SJCRH30 (cell line): ENCODE measurements at places on chromosomes 5 and 9.

- no peaks in the 10 kb centered on the region for H3K4me1 ChIP-seq
- H3K4me3 ChIP-seq: no peak overlapping the region
- H3K27ac ChIP-seq: no peak overlapping the region
- no peak for DNase-seq
- no peaks in the 10 kb centered on the region for H3K36me3 ChIP-seq
Observed at GRCh38 chr5:31663519-31663918, 24.6 kb downstream of the PDZD2 start.

DNA sequence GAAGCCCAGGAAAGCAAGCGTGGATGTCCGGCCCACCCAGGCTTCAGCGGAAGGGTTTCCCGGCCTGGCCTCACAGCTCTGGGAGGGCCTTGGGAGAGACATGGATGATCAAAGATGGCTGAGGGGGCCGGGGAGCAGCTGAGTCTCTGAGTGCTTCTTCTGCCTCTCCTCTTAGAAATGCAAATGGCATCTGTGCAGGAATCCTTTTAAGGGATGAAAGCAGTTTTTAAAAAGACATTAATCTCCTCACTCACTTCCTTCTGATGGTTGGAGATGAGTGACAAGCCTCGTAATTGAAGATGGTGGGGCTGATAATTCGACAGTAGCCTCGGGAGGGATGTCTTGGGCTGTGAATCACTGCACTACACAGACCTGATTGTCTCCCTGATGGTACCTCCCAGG is 24.3 kb upstream of the PITX1 start:
- no peak overlapping the region for H3K27ac ChIP-seq
- DNase-seq: no peak
- no peaks in the 10 kb centered on the region for H3K36me3 ChIP-seq
- no peaks in the 10 kb centered on the region for H3K27me3 ChIP-seq
- no peaks in the 10 kb centered on the region for H3K4me1 ChIP-seq

- no peak overlapping the region for H3K4me3 ChIP-seq
- no peaks in the 10 kb centered on the region for H3K27me3 ChIP-seq
- no peak overlapping the region for H3K27ac ChIP-seq
- H3K36me3 ChIP-seq: no peaks in the 10 kb centered on the region
Observed at GRCh38 chr5:77356740-77357139, 135.4 kb downstream of the WDR41 start.

GRCh38 chr5:58444805-58445204 is 15.1 kb downstream of the PLK2 start:
- peaks cover 6% of the 10 kb centered on the region for H3K4me1 ChIP-seq
- no peaks in the 10 kb centered on the region for H3K27me3 ChIP-seq
- H3K27ac ChIP-seq: no peak overlapping the region

DNA sequence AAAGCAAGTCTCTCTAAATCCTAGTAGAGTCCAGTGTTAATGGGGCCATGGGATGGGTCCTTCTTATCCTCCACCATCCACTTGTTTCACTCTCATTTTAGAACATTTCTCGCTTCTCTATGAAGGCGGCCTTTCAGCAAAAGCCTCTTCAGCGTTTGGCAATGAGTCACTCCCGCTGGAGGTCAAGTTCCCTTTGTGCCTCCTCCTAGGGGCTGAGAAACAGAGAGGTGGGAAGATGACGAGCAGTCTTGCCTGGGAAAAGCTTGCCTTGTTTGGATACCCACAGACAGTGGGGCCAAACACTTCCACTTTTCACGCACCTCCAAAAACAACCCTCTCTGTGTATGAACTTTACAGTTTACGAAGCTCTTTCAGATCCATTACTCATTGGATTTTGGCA is 168.8 kb downstream of the GABBR2 start:
- H3K4me3 ChIP-seq: no peak overlapping the region
- H3K36me3 ChIP-seq: no peaks in the 10 kb centered on the region
- H3K27me3 ChIP-seq: peaks cover 10% of the 10 kb centered on the region
- no peak for DNase-seq
- H3K4me1 ChIP-seq: no peaks in the 10 kb centered on the region
- H3K27ac ChIP-seq: no peak overlapping the region

DNA sequence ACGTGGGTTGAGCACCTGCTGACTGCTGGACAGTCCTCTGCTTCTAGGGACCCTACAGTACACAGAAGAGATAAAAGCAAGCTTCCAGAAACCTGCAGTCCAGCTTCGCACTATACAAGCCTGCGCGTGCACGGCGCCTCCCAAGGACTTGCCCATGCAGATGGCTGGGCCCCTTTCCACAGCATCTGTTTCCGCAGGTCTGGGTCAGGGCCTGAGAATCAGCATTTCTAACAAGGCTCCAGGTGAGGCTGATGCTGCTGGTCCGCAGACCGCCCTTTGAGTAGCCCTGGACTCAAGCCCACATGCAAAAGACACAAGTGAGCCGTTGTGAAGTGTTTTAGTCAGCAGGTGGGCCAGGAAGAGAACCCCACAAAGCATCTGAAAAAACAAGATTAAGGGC is 133.1 kb downstream of the HSD17B3 start:
- peaks cover 38% of the 10 kb centered on the region for H3K4me1 ChIP-seq
- DNase-seq: no peak
- no peaks in the 10 kb centered on the region for H3K27me3 ChIP-seq
- H3K27ac ChIP-seq: peak overlapping the region; percentile 83
